ENCODE measurements at places on chromosomes 2 and 18. TPM values are rescaled to one million over a fixed set of nuclear protein-coding genes. Genes with fewer than 3 reads are reported as not detected.
A peak's percentile ranks its signal among the peaks of the same experiment; 100 is the strongest.

The SCN2A gene
- total RNA-seq: 2.2 TPM

DNA sequence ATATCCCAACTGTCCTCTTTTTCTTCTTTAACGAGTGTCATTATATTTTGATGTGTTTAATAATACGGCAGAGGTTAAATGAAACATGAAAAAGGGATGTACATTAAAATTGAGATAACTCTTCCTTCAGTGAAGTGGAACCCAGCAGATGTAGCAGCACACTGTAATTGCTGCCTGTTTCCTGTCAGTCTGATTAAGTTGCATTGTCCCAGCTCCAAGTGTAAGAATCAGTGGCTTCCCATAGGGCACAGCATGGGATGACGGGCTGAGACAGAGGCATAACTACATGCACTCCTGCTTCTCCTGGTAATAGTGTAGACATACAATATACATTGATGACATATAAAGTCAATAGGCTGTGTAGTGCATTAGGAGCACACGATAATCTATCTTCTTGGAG, 175.8 kb upstream of the TCF4 start:
- no peak for DNase-seq

The C18orf54 gene
- 2.8 TPM for total RNA-seq

DNA sequence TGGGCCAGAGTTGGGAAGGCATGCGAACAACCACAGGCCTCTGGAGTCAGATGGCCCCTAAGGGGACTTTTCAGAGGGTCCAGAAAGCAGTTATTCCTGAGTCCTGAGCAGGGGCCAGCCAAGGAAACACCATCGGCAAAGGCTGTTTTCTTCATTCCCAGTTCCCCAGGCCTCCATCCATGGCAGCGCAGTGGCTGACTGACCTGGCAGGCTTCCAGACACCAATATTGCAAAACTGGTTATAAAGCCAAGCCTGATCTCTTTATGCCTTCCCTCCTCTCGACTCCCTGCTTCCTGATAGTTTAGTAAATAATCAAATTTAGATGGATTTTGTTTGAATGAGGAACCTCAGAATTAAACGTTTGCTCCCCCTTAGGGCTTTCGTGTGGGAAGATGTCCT, 133.4 kb upstream of the ITGA6 start:
- DNase-seq: peak; percentile 49

GRCh38 chr18:3468833-3469232, 18.9 kb downstream of the TGIF1 start:
- no peak for DNase-seq

The TMEM198 gene
- total RNA-seq: 5.8 TPM

All from GM23248 (cell line).